Stimulated activated CD4-positive, alpha-beta T cell treated with anti-CD3 and anti-CD28 coated beads, Interleukin-15, amount 100 ng/mL, for 48 hours (primary cell): ENCODE measurements at places on chromosomes 1 and 21.

- DNase-seq: no peak
Measured at GRCh38 chr1:167198518-167199133, 22.1 kb upstream of the POU2F1 start.

DNA sequence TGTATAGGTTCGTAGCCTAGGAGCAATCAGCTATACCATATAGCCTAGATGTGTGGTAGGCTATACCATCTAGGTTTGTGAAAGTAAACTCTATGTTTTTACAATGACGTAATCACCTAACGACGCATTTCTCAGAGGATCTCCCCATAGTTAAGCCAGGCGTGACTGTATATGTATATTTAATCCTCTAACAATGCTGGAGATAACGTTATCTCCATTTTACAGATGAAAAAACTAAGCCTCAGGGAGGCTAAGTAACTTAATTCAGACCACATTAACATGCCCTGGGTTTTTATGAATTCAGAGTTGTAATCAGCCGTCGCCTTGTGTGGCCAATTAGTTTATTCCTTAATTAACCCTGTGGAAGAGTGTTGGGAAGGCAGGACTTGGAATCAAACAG is 107.7 kb upstream of the PLXNA2 start:
- DNase-seq: no peak

GRCh38 chr1:165942927-165943597 is 115.6 kb downstream of the UCK2 start:
- DNase-seq: no peak

- no peak for DNase-seq
Measured at GRCh38 chr1:9439074-9439761, 100.0 kb upstream of the SLC25A33 start.

DNA sequence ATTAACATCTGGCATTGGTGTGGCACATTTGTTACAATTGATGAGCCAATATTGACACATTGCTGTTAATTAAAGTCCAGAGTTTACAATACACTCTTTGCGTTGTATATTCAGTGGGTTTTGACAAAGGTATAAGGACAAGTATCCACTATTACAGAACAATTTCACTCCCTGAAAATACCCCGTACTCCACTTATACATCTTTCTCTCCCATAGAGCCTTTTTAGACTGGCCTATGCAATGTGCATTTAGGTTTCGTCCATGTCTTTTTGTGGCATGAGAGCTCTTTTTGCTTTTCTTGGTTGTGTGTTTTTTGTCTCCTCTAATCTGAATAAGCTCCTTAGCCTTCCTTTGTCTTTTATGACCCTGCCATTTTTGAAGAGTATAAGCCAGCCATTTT is 40.6 kb upstream of the TSNAX start:
- no peak for DNase-seq

DNA sequence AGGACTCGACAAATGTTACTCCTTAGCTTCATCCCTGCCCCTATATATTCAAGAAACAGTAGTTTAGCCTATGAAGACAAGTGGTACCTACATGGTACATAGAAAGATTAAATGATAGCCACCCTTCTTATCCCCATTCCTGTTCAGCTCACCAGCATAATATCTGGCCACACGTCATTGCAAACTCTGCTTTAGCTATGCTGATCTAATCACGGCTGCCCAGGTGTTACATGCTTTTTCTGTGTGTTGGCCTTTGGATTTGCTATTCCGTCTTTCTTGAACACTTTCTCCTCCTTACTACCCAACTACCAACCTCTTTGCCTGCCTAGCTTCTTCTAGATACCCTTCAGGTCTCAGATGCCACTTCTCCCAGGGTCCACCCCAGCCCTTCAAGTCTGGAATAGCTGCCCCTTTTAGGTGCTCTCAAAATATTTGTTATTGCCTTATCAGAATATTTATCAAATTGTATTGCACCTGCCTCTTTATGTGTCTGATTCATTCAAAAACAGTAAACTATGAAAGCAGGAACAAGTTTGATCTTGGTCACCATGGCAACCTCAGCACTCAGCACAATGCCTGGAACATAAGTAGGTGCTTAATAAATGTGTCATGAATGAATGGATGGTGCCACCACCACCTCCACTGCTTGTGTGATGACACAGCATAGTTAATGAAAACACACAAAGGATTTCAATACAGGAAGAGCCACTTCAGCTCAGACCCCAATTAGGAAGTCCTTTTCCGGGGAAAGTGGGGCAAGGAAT is 11.4 kb upstream of the DNASE2B start:
- DNase-seq: no peak

- no peak for DNase-seq
Measured at GRCh38 chr1:238642231-238642630, 744.1 kb upstream of the CHRM3 start.

- DNase-seq: no peak
Measured at GRCh38 chr21:27804515-27804914, 837.6 kb upstream of the ADAMTS5 start.

DNA sequence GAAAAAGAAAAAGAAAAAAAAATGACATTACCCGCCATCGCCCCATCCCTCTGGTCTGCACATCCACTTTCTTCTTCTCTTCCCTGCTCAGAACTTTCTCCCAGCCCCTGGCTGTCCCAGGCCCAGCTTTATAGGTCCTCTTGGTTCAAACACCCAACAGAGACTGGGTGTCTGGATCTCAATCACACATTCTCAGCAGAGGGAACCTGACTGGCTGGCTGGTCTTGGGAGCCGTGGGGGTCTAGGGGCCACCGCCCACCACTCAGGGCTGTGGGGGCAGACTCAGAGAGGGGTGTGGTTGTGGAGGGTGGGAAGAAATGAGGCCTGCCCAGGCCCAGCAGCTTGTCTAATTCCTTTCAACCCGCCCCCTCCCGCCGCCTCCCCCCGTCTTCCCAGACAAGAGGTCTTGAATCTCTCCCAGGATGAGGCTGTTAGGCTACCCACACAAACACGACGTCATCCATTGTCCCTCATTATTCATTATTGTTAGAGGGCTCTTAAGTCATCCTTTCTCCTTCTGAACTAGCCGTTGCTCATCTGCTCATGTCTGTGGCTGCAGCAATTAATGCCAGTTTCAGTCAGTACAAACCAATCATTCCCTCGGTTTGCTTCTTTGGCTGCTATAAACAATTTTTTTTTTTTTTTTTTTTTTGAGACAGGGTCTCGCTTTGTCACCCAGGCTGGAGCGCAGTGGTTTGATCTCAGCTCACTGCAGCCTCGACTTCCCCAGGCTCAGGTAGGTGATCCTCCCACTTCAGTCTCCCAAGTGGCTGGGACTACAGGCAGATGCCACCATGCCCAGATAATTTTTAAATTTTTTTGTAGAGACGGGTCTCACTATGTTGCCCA is 40.6 kb upstream of the CLIC4 start:
- DNase-seq: no peak

GRCh38 chr1:150572918-150573647 is 6.3 kb downstream of the MCL1 start:
- DNase-seq: no peak

GRCh38 chr1:93106226-93106625 is 27.1 kb downstream of the MTF2 start:
- no peak for DNase-seq

DNA sequence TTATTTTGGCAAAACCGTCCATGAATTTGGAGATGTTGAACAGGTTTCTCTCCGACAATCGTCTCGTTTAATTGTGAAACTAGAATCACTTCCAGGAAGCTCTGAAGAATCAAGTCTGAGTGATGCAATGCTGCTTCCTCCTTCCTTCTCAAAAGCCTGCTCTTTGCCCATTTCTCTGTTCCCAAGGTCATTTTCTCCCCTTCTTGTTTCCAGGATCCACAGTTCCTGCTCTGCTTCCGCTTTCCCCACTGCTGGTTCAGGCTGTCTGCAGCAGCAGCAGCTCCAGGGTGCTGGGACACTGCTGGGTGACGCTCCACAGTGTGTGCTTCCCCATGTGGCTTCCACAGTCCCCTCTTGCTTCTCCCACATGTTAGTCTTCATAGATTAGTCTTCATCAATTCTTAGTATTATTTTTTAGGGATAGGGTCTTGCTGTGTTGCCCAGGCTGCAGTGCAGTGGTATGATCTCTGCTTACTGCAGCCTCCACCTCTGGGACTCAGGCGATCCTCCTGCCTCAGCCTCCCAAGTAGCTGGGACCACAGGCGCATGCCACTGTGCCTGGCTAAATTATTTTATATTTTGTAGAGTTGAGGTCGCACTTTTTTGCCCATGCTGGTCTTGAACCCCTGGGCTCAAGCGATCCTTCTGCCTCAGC is 156.2 kb downstream of the DYRK1A start:
- DNase-seq: no peak

GRCh38 chr1:94708811-94709210 is 111.3 kb upstream of the SLC44A3 start:
- no peak for DNase-seq

GRCh38 chr21:44043613-44044012 is 31.5 kb downstream of the TRAPPC10 start:
- no peak for DNase-seq

DNA sequence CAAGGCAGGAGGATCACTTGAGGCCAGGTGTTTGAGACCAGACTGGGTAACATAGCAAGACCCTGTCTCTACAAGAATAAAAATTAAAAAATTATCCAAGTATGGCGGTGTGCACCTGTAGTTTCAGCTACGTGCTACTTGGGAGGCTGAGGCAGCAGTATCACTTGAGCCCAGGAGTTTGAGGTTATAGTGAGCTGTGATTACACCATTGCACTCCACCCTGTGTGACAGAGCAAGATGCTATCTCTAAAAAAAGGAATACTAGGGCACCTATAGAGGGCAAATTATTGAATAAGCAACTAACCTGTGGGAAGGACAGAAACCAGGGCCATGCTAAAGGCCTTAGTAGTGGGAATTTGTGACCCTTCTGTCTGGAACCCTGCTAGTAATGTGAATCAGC is 86.1 kb downstream of the TENT5C start:
- DNase-seq: no peak

DNA sequence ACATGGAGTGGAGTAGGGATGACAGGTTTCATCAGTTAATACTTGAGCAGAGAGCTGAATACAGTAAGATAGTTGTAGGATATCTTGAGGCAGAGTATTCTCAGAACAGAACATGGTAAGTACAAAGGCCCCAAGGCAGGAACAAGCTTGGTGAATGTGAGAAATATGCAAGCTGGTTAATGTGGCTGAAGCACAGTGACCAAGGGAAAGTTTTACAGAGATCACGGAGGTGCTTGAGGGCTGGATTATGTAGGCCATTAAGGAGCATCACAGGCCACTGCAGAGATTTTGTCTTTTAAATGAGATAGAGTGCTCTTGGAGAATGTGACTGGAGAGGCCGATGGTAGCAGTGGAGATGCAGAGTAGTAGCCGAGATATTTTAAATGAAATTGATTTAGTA is 54.0 kb upstream of the BOLA1 start:
- DNase-seq: no peak

- no peak for DNase-seq
Measured at GRCh38 chr1:201530741-201531531, 8.0 kb upstream of the NAV1 start.

DNA sequence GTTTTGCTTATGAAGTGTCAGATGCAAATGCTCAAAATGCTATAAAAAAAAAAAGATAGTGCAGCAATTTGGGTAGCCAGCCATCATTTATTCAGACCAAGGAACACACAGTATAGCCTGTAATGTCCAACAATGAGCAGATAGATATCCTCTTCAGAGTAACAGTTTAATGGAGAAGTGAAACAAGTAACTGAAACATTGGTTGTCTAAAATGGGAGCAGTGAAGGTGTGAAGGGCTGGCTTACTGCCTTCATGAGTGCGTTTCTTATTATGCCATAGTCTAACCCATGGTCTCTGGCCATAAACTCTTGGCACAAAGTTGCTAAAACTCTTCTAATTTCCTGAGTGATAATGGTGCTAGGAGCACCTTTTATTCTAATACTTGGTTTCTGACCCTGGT is 11.4 kb downstream of the RGS5 start:
- no peak for DNase-seq

- no peak for DNase-seq
Measured at GRCh38 chr21:15748586-15748985, 18.8 kb downstream of the USP25 start.

- DNase-seq: no peak
Measured at GRCh38 chr1:221366495-221367110, 375.3 kb downstream of the DUSP10 start.

DNA sequence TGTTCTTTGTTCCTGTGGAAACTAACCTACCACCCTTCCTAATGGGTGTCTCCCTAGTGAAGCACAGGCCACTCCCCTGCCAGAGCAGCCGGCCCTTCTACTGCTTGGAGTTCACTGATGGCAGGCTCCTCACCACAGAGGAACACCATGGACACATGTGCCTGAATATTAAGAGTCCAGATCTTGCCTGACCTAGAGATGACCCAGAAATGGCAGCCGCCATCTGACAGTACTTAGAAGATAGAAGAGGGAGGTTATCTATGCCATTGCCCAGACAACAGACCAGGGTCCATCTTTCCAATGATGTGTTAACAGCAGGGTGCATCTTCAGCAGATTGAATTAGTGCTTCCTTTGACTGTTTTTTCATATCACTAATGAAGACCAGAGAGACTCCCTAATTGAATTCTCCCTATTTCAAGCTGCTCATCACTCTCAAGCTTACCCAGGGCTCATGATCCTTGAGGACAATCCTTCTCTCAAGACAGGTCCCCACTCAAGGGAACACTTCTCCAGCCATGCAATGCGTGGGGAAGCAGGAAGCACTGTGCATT is 59.8 kb downstream of the PLEKHA6 start:
- DNase-seq: no peak

DNA sequence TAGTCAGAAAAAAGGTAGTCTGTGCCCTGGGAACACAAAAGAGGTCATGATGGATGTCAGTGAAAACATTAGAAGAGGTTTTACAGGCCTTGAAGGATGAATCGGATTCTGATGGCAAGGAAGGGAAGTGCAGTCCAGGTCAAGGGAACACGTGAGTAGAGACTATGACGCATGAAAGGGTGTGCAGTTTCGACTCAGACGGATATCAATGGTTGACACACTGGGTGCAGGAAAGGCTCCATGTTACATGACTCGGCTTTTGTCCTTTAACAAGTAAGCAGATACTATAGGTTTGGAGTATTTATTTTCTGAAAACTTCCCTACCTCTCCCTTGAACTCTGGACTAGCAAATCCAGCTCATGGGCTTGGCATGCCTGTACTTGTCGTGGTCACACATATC is 55.3 kb downstream of the SEC16B start:
- no peak for DNase-seq
